ENCODE measurements at places on chromosomes 2 and 18. TPM values are rescaled to one million over a fixed set of nuclear protein-coding genes. Genes with fewer than 3 reads are reported as not detected.
A peak's percentile ranks its signal among the peaks of the same experiment; 100 is the strongest.

Gene CFC1
- total RNA-seq = 48.4 TPM

Gene RELCH
- total RNA-seq = 26.9 TPM

Gene ERFE
- 1.5 TPM for total RNA-seq

Gene PLCL1
- total RNA-seq = 4.9 TPM

DNA sequence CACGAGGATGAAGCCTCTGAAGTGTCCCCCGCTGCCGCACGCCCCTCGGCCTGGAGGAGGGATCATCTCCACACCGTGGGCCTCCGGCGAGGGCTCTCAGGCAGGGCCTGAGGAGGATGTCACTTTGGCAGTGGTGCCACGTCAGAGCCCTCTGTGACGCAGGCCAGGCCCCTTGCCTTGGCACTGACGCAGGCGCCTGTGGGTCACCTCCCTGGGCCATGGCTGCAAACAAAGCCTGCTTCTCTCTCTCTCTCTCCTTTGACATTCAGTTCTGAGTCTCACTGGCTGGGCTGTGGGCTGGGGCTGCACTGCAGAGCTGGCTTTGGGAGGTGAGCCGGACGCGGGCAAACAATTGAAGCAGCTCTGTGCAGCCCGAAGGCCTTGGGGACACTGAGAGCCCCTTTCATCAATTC is 273.7 kb downstream of the TWIST2 start:
- no peaks in the 10 kb centered on the region for H3K4me1 ChIP-seq
- no peak for DNase-seq
- H3K4me3 ChIP-seq = no peak overlapping the region
- no peaks in the 10 kb centered on the region for H3K27me3 ChIP-seq
- peaks cover 8% of the 10 kb centered on the region for H3K36me3 ChIP-seq

GRCh38 chr2:47798631-47799030 is 15.7 kb downstream of the MSH6 start:
- H3K36me3 ChIP-seq = peaks cover 51% of the 10 kb centered on the region
- H3K4me1 ChIP-seq = no peaks in the 10 kb centered on the region
- no peak overlapping the region for H3K4me3 ChIP-seq
- no peak for DNase-seq
- no peaks in the 10 kb centered on the region for H3K27me3 ChIP-seq

DNA sequence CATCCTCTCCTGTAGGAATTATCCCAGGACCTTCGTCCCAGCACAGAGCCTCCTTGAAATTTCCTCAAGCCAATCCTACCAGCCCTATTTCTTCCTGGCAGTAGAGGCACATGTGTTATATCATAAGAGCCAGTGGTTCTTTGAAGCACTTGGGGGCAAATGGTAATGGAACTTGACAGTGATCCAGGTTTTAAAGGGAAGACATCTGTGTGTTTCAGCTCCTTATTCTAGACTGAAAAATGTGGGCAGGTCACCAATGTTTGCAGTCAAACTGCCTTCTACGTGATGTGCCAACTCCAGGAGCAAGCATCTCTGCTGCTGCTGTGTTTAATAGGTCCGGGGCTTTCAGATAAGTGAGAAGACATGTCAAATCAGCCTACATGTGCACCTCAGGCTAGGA is 157.1 kb downstream of the GALNT14 start:
- no peaks in the 10 kb centered on the region for H3K27me3 ChIP-seq
- no peak overlapping the region for H3K4me3 ChIP-seq
- peak overlapping the region; percentile 53 for H3K27ac ChIP-seq
- H3K36me3 ChIP-seq = no peaks in the 10 kb centered on the region

DNA sequence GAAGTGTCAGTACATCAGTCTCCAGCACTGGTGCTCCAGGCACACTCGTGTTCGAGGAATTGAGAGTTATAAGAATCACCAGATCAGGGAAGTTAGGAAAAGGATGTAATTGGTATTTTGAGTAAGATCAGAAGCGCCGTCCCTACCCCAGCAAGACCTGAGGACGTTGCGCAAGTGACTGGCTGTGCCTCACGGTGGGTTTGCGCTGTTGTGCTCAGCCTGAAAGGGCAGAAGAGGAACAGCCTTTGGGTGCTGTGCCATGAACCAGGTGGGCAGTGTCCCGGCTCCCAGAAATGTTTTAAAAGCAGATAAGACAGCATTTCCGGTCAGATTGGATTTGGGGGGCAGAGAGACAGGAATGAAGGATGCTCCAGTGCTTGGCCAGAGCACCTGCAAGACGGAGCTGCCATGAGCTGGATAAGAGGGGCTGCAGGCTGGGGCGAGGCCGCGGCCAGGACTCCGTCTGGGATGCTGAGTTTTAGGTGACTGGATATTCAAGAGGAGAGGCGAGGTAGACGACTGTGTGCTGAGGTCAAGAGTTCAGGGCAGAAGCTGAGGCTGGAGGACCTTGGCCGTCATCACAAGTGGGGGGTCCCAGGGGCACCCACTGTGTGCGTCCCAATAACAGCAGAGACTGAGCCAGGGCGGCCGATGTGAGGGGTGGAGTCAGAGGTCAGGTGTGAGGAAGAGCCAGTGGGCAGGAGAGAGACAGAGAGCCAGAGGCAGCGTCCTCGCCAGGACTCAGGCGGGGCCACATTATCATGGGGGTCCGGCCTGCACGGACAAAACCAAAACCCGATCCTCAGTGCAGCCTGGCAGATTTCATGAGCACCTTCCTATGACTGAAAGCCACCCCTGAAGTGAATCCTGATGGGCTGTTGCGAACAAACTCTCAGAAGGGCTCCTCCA is 77.7 kb upstream of the ALKAL2 start:
- no peak overlapping the region for H3K4me3 ChIP-seq
- H3K27me3 ChIP-seq = no peaks in the 10 kb centered on the region
- no peak for DNase-seq
- no peak overlapping the region for H3K27ac ChIP-seq

DNA sequence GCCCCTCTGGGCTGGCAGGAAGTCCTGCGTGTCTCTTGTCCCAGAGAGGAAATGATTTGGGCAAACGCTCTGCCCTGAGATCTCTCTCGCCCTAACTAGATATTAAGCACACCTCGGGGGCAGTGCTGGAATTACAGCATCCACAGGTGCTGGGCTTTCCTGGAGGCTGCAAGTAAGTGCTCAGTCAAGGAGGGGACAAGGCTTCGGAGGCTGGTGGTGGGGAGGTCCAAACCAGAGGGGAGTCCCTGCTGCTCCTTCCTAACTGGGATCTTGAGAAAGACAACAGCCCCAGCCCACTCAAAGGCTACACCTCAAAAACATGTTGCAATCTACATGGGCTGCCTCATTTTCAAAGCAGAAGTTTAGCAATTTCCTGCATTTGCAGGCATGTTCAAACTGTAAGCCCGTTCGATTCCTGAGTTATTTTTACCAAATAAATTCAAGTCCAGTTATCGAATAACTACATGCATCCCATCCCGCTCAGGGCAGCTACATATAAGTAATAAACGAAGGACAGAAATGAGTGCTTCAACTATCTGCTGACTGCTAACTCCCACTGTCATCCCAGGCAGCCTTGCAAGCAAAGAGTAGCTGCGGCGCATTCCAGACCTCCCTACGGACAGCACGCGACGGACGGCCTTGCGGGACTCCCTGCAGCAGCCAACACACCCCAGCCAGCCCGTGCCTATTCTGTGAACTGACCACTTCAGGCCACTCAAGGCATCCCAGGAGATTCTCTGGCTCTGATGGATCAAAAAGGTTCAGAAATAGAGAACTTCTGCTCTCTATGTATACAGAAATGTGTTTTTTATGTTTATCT is 27.5 kb downstream of the ZNF516 start:
- H3K4me3 ChIP-seq = no peak overlapping the region
- peak overlapping the region; percentile 1 for H3K27ac ChIP-seq
- peaks cover 3% of the 10 kb centered on the region for H3K4me1 ChIP-seq
- peak; percentile 70 for DNase-seq
- H3K27me3 ChIP-seq = no peaks in the 10 kb centered on the region

DNA sequence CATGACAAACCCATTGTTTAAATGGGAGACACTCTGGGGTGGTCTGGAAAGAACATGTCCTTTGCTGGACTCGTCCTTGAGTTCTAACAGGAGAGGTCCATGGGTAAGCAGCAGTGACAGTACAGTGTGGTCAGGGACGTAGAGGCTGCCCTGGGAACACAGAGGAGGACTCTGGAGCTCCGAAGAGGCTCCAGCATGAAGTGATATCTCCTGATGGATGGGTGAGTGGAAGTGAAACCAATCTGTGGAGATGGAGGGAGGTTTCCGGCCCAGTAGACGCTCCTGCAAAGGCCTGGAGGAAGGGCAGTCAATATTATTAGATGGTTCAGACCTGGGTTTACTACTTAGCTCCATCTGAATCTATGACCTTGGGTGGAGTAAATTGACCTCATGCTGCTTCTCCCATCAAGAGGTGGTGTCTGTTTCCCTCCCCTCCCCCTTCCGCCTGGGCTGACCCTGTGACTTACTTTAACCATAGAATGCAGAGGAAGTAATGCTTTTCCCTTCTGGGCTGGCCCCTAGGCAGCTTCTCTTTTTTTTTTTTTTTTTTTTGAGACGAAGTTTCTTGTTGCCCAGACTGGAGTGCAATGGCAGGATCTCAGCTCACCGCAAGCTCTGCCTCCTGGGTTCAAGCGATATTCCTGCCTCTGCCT is 2.3 kb upstream of the TFCP2L1 start:
- no peak for DNase-seq
- H3K36me3 ChIP-seq = no peaks in the 10 kb centered on the region
- H3K27ac ChIP-seq = no peak overlapping the region

GRCh38 chr2:144132357-144132756 is 387.6 kb downstream of the ZEB2 start:
- H3K4me3 ChIP-seq = no peak overlapping the region
- no peaks in the 10 kb centered on the region for H3K27me3 ChIP-seq
- peaks cover 9% of the 10 kb centered on the region for H3K4me1 ChIP-seq
- no peak for DNase-seq

DNA sequence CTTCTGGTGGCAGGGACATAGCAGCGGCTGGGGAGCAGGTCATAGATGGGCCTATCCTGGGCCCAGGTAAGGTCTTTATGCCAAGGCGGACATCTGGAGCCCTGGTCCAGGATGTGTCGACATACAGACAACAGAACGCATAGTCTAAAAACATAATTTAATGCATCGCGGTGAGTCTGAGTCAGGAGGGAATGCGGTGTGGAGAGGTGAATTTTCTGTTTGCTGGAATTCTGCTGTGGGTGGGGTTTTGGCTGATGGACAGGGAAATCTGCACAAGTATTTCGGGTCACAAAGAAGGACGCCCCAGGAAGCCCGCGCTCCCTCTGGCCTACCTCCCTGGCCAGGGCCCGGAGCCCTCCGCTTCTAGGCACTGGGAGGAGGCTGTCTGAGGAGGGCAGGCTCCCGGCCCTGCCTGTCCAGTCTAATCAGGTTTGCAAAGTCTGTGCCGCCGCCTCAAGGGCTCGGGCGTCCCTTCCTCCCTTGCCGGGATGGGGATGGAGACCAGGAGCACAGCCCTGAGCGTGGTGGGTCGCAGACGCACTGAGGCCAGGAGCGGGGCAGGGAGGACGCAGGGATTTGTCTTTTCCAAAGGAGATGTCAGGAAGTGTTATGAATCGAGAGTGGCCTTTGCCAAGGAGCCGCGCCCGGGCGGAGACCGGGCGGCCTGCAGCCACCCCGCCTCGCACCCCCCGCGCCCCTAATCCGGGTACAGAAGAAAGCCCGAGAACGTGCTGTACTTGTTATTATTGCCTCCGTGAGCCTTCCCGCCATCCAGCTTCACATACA is 2.3 kb downstream of the C1QL2 start:
- H3K4me3 ChIP-seq = no peak overlapping the region
- no peaks in the 10 kb centered on the region for H3K36me3 ChIP-seq
- H3K27me3 ChIP-seq = peaks cover 100% of the 10 kb centered on the region
- no peaks in the 10 kb centered on the region for H3K4me1 ChIP-seq
- no peak for DNase-seq

DNA sequence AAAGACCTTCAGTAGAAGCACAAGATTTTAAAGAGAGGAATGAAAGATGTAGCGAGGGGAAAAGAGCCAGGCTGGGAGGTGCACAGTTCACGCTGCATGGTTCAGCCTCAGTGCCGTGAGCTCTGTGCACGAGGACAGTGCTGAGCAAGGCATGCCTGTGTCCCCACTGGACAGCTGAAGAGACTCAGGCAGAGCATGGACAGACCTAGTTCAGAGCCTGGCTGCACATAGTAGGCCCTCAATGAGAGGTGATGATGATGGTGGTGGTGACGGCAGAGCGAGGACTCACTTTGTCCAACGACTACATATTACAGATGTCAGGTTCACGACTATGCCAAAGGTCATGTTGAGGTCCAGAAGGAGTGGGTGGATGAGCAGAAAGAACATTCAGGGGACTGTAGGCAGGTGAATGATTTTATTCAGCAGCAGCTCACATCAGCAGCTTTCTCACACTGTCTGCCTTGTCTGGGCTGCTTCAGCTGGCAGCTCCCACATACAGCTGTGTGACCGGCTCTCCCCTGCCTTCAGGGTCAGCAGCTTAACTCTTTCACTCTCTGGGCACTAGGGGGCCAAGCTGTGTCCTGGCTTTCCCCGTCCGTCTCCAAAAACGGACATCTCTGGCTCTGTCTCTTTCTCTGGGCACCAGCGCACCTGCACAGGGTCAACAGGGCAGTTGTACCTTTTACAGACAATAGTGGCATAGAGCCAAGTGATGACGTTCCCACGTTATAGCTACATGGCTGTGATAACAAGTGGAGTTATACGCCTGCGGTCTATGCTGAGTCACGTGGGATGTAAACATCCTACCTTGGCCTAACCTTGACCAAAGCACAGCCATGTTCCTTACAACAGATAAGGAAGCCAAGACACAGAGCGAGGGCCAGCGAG is 128.8 kb upstream of the MSH6 start:
- no peaks in the 10 kb centered on the region for H3K36me3 ChIP-seq
- peaks cover 25% of the 10 kb centered on the region for H3K4me1 ChIP-seq
- H3K4me3 ChIP-seq = no peak overlapping the region
- H3K27me3 ChIP-seq = no peaks in the 10 kb centered on the region
- peak; percentile 60 for DNase-seq
- H3K27ac ChIP-seq = no peak overlapping the region

GRCh38 chr18:64936671-64937070 is 787.8 kb upstream of the LINC00305 start:
- H3K4me1 ChIP-seq = no peaks in the 10 kb centered on the region
- no peaks in the 10 kb centered on the region for H3K36me3 ChIP-seq
- no peak overlapping the region for H3K27ac ChIP-seq
- no peak for DNase-seq
- no peaks in the 10 kb centered on the region for H3K27me3 ChIP-seq
- no peak overlapping the region for H3K4me3 ChIP-seq

- no peak for DNase-seq
- H3K36me3 ChIP-seq = no peaks in the 10 kb centered on the region
- no peaks in the 10 kb centered on the region for H3K27me3 ChIP-seq
- peaks cover 3% of the 10 kb centered on the region for H3K4me1 ChIP-seq
These were observed 276.3 kb downstream of the AFF3 start for GRCh38 chr2:99865818-99866676.

- H3K36me3 ChIP-seq = no peaks in the 10 kb centered on the region
- no peak overlapping the region for H3K4me3 ChIP-seq
- no peaks in the 10 kb centered on the region for H3K4me1 ChIP-seq
- no peak overlapping the region for H3K27ac ChIP-seq
- no peaks in the 10 kb centered on the region for H3K27me3 ChIP-seq
These were observed 34.1 kb downstream of the NFATC1 start for GRCh38 chr18:79429785-79430281.

- peaks cover 10% of the 10 kb centered on the region for H3K4me1 ChIP-seq
- no peak overlapping the region for H3K4me3 ChIP-seq
- no peak for DNase-seq
- no peak overlapping the region for H3K27ac ChIP-seq
- H3K36me3 ChIP-seq = no peaks in the 10 kb centered on the region
- H3K27me3 ChIP-seq = no peaks in the 10 kb centered on the region
These were observed 31.8 kb downstream of the GRB14 start for GRCh38 chr2:164589522-164589921.

- H3K27ac ChIP-seq = no peak overlapping the region
- no peaks in the 10 kb centered on the region for H3K4me1 ChIP-seq
- H3K4me3 ChIP-seq = no peak overlapping the region
- H3K27me3 ChIP-seq = no peaks in the 10 kb centered on the region
- no peaks in the 10 kb centered on the region for H3K36me3 ChIP-seq
These were observed 58.9 kb upstream of the ZNF516 start for GRCh38 chr18:76553715-76554546.
